Aorta (tissue), 5 donors: ENCODE measurements at places on chromosomes 2 and 18.

GRCh38 chr2:71261534-71261933 lies 34.6 kb upstream of the PAIP2B start:
- H3K36me3 ChIP-seq: no peaks in the 10 kb centered on the region
- H3K4me3 ChIP-seq: no peak overlapping the region
- H3K27me3 ChIP-seq: peaks cover 1% of the 10 kb centered on the region
- no peak overlapping the region for H3K27ac ChIP-seq

DNA sequence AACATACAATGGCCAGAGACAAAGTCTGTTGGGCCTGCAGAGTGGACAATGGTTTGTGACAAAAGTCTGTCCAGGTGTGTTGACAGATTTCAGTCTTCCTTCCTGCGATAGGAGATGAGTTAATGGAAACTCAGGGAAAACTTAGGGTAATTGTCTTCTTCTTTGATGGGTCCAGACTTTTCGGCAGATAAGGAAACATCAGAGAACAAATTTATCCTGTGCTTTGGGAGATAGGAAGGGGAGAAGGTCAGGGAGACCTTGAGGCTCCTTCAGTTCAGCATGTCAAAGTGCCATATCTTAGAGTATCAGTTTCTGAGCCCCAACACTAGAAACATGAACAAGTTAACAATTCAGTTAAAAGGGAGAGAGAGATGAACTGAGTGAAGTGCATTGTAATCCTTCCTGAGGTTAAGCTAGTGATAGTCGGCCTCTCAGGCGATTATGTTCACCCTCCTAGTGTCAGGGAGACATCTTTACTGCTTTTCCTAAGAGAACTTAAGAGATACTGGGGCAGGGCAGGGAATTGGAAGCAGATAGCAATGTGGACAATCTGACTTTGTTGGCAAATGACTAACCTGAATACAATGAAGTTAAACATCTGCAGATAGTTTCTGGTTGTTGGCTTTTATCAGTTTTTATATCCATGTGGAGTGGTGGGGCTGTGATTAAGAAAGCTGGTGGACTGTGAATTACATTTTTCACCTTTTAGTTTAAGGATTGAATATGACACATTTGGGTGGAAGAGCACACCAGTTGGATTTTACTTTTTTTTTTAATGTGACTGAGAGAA lies 248.8 kb upstream of the FN1 start:
- H3K27ac ChIP-seq: no peak overlapping the region
- H3K4me3 ChIP-seq: no peak overlapping the region
- H3K4me1 ChIP-seq: no peaks in the 10 kb centered on the region
- H3K27me3 ChIP-seq: no peaks in the 10 kb centered on the region

DNA sequence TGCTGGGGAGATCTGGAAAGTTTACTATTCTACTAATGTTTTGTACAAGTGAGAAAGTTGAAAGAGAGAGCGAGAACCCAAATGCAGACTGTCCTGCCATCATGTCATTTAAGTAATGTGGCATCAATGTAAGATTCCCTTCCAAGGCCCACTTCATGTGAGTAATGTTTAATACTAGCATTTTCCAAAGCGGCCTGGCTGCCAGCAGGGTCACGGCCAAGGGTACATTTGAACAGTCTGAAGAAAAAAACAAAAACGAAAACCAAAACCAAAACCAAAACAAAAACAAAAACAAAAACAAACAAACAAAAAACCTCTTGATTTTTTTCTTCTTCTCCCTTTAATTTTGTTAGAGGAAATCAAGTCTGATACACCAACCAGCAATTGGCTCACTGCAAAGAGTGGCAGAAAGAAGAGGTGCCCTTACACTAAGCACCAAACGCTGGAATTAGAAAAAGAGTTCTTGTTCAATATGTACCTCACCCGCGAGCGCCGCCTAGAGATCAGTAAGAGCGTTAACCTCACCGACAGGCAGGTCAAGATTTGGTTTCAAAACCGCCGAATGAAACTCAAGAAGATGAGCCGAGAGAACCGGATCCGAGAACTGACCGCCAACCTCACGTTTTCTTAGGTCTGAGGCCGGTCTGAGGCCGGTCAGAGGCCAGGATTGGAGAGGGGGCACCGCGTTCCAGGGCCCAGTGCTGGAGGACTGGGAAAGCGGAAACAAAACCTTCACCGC lies 2.2 kb downstream of the HOXD10 start:
- H3K27me3 ChIP-seq: no peaks in the 10 kb centered on the region
- no peaks in the 10 kb centered on the region for H3K4me1 ChIP-seq
- no peak for DNase-seq
- no peak overlapping the region for H3K27ac ChIP-seq
- H3K4me3 ChIP-seq: no peak overlapping the region

- DNase-seq: no peak
- H3K27me3 ChIP-seq: no peaks in the 10 kb centered on the region
- H3K27ac ChIP-seq: no peak overlapping the region
- no peaks in the 10 kb centered on the region for H3K36me3 ChIP-seq
- H3K4me1 ChIP-seq: no peaks in the 10 kb centered on the region
These were observed 30.4 kb downstream of the SERTAD2 start for GRCh38 chr2:64623242-64623850.

GRCh38 chr2:111117598-111118480 lies 2.9 kb upstream of the BCL2L11 start:
- peak; percentile 61 for DNase-seq
- H3K36me3 ChIP-seq: no peaks in the 10 kb centered on the region
- no peak overlapping the region for H3K27ac ChIP-seq
- no peaks in the 10 kb centered on the region for H3K4me1 ChIP-seq

DNA sequence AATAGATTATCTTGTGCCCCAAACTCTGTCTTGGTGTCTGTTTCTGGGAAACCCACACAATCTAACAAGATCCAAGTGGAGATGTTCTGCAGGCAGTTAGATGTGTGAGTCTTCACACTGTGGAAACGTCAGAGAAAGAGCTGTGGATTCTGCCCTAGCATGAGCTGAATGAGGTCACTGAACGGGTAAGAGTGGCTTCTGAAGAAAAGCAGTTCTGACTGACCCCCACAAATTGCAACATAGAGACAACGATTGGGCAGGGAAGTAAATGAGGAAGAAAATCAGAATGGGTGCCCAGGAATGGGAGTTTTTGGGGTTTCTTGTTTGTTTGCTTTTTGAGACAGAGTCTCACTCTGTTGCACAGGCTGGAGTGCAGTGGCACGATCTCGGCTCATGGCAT lies 12.9 kb upstream of the RPL37A start:
- no peak for DNase-seq
- H3K27me3 ChIP-seq: no peaks in the 10 kb centered on the region
- H3K36me3 ChIP-seq: peaks cover 4% of the 10 kb centered on the region
- no peaks in the 10 kb centered on the region for H3K4me1 ChIP-seq
- H3K4me3 ChIP-seq: no peak overlapping the region

GRCh38 chr18:80065705-80066104 lies 31.5 kb downstream of the RBFA start:
- no peaks in the 10 kb centered on the region for H3K4me1 ChIP-seq
- H3K4me3 ChIP-seq: no peak overlapping the region
- H3K36me3 ChIP-seq: no peaks in the 10 kb centered on the region
- no peak for DNase-seq
- H3K27ac ChIP-seq: no peak overlapping the region
- no peaks in the 10 kb centered on the region for H3K27me3 ChIP-seq

GRCh38 chr2:152386266-152386665 lies 51.3 kb downstream of the FMNL2 start:
- DNase-seq: no peak
- peaks cover 2% of the 10 kb centered on the region for H3K4me1 ChIP-seq
- no peaks in the 10 kb centered on the region for H3K27me3 ChIP-seq
- H3K4me3 ChIP-seq: no peak overlapping the region
- no peak overlapping the region for H3K27ac ChIP-seq
